ENCODE measurements at places on chromosomes 16 and 17.

DNA sequence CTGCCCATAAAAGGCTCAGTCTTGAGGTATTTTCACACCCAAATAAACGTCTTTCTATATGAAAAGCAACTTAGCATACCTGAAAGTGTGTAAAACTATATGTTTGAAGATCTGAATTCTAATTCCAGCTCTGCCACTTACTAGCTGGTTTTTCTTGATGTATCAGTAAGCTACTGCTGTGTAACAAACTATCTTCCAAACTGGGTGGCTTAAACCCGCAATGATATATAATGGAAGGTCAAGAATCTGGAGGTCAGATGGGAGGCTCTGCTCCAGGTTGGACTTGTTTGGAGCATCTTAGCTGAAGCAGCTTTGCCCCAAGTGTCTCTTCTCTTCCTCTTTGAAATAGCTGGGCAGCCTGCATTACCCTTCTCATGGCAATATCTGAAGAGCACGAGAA lies 164.3 kb upstream of the IRX5 start:
- no peak for ATAC-seq

DNA sequence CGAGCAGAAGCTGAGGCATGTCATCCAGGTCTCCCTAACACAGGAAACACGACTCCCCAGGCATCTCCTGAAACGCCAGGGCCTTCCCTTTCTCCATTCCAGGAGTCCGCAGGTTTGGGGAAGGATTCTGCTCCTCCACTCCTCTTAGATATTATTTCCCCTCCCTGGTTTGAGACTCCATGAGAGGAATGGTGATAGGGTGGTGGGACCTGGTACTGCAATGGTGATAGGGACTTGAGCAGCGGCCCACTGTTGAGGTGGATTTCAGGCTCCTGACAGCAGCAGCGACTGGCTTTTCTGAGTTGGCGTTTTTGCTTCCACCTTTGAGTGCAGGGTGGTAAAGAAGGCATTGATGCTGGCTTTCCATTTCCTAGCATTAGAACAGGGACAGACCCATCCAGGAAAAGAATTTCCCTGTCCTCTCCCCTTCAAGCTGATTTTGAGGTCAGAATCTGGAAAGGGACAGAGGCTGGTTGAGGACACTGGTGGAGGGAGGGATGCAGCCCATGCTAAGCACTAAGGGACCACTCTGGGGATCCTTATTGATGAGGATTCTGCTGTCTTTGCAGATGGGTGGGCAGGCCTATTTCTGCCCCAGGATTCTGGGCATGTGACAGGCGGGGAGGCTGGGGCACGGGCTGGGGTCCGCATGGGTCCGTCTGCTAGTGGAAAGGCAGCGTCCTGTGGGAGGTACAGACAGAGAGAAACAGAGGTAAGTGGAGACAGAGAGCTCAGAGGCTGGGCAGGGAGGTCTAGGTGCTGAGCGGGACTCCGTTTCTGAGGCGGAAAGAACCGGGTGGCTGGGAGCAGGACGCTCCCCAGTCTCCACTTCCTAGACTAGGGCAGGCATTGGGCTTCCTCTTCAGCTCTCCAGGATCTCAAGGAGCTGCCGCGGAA lies 1.3 kb upstream of the TBX4 start:
- no peak for ATAC-seq

DNA sequence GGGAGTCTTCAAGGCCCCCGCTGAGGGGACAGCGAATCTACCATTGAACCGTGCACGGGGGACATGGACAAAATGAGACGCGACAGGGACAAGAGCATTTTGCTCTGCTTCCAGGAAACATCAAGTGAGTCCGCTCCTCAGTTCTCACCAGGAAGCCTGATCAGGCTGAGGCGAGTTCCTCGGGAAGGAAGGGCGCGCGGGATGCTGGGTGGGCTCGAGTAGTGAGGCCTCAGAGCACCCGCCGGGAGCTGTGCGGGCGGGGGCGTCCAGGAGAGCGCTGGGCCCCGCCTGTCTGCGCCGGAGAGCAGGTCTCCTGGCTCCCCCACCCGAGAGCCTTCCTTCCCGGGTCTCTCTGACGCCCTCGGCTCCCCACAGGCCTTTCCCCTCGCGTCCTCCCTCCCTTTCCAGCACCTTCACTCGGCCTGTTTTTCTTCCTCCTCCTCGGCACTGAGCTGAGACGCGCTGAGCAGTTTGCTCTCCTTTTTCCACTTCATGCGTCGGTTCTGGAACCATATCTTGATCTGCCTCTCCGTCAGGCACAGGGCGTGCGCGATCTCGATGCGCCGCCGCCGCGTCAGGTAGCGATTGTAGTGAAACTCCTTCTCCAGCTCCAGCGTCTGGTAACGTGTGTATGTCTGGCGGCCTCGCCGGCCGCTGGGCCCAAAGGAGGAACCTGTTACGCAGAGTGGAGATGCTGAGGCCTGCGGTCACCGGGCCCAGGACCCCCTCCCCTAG lies 2.6 kb upstream of the HOXB5 start:
- ATAC-seq: peak; percentile 14

DNA sequence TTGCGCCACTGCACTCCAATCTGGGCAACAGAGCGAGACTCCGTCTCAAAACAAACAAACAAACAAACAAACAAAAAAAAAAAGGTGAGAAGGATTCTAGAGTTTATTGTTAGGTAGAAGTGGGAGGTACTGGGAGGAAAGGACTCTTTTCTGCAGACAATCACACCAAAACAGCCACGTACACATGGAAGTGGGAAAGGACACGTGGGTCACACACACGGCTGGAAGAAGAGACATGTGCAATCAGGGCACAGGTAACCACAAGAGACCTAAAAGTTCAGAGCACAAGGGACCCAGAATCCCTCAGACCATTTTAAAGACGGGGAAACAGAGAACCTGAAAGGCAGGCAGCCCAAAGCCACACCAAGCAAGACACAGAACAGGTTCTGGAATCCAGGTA lies 20.5 kb downstream of the XYLT1 start:
- ATAC-seq: no peak

- ATAC-seq: no peak
Observed at GRCh38 chr16:89017543-89018281, 40.7 kb upstream of the CBFA2T3 start.

GRCh38 chr17:34299027-34299426 lies 13.5 kb downstream of the CCL11 start:
- ATAC-seq: no peak

DNA sequence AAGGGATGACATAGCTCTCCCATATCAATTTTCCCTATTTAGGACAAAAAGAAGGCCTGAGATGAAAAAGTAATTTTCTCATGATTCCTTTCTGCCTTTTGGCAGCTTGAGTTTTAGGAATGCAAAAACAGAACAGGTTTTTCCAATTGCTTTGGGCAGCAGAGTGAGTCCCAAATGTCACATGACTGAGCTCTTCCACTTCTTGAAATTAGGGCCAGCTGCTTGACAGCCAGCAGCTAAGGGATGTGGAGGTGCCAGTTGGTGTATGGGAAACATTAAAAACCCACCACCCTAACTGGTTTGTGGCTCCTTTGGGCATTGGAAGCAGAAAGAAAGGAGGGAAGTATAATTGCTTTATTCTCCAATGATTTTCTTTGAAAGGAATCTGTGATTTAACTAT lies 133.8 kb upstream of the FAM20A start:
- ATAC-seq: no peak

DNA sequence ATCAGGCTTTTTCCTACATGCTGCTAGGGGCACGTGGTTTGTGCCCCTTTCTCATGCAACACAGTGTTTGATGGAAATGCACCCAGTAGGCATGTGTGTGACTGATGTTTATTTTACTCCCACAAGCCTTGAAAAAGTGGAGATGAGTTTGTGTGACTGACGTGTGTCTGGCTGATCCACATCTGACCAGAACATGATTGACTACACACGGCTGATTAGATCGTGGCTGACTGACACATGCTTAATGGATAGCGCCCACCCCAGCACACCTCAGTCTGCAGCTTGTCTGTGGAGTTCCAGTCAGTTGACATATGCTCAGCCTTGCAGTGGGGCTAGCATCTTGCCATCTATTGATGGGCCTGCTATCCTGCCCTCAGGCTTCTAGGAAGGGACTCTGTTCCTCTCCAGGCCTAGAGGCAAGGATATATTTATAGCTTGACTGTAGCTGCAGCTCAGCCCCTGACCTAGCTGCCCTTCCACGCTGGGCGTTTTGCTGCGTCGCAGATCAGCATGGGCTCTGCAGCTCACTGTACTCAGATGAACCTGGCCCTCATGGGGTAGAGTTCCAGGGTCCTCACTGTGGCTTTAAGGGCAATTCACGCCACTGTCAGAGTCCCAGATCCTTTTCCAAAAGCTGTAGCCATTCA lies 112.3 kb downstream of the HS3ST2 start:
- ATAC-seq: no peak

DNA sequence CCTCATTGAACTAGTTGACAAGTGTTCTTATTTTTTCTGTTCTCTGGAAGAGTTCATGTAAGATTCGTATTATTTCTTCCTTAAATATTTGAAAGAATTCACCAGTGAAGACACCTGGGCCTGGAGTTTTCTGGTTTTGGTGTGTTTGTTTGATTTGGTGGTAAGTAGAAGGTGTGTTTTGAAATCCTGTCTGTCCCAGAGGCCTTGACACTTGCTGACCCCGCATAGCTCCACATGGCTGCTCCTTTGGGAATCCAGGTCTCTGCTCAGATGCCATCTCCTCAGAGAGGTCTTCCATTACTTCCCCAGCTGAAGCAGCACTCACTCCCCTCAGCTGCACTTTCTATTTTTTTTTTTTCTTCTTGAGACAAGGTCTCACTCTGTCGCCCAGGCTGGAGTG lies 5.7 kb upstream of the NUP93 start:
- ATAC-seq: no peak

- no peak for ATAC-seq
Observed at GRCh38 chr16:82242201-82242600, 72.2 kb upstream of the MPHOSPH6 start.

- no peak for ATAC-seq
Observed at GRCh38 chr17:80295146-80295545, 34.5 kb downstream of the RNF213 start.

DNA sequence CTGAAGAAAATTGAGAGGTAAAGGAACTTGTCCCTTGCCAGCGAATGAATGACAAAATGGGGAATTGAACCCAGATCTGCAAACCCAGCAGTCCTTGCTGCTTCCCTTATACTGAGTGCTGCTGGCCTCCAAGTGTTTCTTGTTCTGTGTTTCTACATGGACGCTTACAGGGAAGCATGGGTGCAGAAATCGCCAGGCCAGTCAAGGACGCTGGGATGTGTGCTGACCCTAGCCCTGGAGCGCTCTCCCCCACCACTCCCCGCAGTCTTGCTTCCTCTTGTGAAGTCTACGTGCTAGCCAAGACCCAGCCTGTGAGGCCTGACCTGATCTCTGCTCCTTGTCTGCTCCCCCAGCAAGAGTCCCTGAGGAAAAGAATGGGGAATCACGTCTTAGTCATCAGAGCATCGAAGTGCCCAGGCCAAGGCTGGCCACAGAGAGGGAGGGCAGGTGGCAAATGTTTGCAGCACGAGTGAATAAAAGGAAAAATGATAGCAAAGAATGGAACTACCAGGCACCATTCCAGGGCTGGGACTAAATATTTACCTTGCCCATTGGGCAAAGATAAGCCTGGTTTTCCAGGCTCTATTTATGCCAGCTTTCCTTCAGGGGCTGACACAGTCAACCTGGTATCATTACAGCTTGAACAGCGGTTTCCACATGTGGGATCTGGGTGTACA lies 17.4 kb downstream of the CA4 start:
- no peak for ATAC-seq

DNA sequence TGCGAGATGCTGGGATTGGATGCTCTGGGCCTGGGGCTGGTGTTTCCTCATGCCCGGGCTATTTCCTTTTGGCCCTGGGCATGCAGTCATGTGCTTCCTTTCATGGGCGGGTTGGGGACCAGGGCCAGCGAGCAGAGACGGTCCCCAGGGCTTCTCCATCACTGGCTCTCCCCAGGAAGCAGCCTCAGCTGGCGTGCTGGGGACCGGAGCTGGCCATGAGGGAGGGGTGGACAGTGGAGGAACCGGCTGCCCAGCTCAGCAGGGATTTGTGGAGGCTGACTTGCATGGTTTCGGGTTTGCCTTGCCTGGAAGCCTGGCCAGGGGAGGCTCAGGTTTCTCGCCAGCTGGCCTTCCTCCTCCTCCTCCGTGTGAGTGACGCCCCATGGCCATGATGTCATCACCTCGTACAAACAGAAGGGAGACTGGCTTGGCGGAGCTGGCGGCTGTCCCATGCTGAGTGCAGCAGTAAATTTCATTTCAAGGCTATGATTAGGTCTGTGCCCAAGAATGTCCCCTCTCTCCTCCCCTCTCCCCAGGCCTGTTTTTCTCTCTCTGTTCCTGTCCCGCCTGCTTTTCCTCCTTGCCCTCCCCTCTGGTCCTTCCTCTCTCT lies 8.9 kb upstream of the TIMP2 start:
- ATAC-seq: no peak

DNA sequence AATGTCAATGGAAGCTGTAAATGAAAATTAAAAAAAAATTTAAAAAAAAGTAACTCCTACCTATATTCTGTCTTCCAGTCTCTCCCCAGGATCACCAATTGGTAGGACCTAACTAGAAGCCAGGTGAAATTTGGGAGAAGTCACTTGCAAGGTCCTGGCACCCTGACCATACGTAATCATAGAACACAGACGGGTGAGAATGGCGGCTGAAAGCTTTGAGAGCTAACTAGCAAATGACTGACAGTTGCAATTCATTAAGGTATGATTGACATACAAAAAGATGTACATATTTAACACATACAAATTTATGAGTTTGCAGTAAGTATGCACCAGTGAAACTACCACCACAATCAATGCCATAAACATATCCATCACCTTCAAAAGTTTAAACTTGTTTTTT lies 372.7 kb upstream of the PSMD7 start:
- ATAC-seq: no peak

DNA sequence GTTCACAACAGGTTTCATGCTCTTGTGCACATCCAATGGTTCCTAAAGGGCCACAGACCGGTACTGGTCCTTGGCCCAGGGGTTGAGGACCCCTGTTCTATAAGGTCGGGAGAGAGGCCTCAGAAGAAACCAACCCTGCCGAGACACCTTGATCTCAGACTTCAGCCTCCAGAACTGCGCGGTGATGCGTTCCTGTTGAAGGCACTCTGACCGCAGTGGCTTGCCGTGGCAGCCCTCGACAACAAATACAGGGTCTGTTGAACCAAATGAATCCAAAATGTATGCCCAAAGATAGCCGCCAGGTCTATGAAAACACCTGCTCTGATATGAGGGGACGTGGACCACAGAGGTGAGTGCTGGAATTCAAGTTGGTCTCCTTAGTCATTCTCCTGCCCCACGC lies 389.8 kb downstream of the SEC14L1 start:
- ATAC-seq: no peak

DNA sequence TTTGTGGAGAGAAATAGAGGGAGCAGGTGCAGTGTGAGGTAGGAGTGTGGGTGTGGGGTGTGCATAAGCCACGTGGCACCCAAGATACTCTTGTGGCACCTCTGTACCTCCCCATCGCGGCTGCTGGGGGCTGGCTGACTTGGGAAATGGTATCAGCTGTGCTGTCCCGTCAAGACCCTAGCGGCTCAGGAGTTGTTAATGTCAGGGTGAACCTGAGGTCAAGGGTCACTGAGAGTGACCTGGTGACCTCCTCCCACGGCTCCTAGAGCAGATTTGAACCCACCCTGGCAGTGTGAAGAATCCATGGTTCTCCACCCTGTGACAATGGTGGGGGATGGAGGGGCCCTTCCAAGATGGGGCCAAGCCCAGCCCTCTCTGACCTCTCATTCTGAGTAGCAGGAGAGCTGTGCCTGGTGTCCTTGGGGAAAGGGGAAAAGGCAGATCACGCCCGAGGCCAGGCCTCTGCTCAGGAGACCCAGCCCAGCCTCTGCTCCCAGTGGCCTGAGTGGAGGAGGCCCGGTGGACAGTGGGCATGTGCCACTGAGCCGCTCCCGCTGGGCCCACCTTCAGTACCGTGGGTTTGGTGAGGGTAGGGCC lies 3.0 kb upstream of the WFIKKN2 start:
- no peak for ATAC-seq

GRCh38 chr16:89430436-89431157 lies 59.8 kb downstream of the ANKRD11 start:
- ATAC-seq: no peak
